ENCODE measurements at places on chromosomes 1 and 21.

DNA sequence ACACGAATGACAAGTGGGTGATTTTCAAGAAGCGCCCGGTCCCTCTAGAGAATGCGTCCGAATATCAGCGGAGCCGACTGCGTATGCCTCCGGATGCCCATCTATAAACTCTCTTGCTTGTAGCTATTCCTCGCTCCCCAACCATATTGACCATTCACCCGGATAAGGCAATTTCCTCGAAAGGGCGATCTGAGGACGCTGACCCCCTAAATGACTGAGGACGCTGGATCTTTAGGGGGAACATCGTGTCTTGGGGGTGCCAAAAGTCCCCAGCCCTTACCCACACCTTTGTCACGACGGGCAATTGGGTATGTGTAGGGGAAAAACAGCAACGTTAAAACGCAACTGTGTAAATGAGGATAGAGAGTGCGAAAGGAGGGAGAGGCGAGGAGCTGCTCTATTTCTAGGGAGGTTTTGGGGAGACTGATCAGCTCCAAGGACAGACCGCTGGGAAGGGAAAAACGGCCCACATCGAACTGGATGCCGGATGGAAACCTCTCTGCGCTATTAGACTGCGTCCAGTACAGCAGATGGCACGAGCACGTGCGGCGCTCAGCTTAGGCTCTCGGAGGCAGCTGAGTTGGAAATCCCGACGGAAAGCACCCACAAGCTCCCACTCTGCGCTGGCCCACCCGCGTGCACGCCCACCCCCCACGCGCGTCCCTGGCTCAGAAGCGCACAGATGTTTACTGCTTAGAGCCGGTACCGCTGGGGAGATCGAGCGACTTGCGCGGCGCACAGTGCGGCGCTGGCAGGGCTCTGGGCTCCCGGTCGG, 2.9 kb upstream of the PRRX1 start:
- DNase-seq = peak; percentile 23

DNA sequence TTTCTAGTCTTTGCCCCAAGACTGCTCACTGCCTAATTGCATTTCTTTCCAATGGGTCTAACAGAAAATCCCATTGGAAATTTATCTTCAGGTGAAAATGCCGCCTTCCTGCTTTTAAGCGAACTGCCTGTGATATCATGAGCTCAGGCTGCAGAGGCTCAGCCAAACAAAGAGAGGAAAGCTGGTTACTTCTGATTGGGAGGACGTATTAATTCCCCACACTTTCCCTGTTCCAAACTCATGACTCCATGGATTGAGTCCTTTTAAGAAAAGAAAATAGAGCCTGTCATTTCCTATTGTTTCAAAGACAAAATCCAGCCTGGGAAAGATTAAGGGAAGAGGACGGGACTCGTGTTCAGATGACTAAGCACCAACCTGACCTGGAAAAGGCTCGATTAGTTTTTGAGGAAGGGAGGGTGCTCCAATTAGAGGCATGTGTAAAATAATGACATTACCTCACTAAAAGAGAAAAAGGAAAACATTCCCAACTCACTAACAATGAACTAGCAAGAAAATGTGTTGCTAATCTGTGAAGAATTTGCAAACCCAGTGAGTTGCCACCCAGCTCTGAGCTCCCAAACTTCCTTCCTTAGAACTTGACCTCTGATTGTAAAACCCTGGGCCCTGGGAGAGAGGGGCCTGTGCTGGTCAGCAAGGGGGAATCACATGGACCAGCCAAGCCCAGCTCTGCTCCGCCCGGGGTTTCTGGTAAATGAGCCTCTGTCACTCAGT, 61.2 kb downstream of the TCP10L start:
- peak; percentile 65 for DNase-seq

- peak; percentile 63 for DNase-seq
These were observed 22.5 kb downstream of the NTMT2 start for GRCh38 chr1:170168265-170168664.

DNA sequence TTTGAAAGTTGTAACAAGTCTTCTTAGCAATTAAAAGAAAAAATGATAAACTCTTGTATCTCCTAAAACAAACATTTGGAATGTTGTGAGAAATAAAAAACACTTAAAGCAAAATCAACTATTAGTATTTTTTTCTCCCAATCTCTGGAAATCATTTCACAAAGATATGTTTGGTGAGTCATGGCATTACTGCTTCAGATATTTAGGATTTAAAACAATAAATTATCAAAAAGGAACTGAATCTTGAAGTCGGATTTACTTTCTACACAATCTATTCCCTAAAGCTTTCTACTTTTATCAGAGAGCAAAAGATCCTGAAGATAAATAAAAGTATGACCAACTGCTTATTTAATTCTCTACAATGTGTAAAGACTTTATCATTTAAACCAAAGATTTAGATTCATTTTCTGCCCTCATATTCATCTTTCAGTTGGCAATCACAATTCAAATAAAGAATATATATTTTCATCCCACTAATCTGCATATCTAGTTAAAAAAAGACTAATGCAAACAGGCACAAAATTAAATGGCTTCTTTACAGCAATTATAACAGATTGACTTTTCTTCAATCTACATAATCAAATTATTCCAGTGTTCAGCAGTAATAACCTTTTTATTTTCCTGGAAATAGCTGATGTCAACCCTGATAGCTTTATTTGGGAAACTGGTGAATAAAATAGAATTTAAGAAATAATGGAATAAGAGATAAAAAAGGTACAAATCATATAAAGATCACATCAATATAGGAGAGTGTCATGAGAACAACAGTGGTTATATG, 230.0 kb downstream of the COP1 start:
- peak; percentile 52 for DNase-seq

- no peak for DNase-seq
These were observed 83.2 kb downstream of the PLXNA2 start for GRCh38 chr1:208161005-208161404.

DNA sequence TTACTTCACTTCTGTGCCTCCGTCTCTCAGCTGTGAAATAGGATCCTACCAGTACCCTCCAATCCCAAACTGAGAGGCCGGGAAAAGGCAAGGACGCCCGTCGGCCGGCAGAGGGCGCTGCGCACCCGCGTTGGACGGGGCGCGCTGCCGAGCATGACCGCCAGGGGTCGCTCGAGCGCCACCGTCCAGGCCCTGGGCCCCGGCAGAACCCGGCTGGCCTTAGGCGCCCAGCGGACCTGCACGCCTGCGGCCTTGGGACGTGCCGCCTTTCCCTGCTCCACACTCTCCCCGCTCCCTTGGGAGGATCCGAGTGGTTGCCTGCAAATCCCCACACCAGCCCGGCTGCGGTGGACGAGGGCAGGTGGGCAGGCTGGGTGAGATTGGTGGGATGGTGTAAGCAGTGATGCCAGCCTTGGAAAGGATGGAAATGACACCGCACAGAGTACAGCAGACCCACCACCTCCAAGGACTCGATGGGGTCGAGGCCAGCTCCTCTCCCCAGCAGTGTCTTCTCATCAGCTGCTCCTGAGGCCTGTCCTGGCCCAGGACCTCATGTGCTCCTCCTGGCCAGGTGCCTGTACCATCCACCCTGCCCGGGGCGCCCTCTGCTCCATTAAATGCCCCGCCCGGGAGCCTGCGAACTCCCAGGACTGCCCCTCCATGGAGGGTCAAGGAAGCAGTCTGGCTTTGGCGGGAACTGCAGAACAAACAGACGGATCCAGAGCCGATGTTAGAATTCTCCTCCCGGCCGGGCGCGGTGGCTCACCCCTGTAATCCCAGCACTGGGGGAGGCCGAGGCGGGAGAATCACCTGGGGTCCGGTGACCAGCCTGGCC, 47.4 kb upstream of the LBR start:
- DNase-seq = peak; percentile 62

- peak; percentile 86 for DNase-seq
These were observed 1.2 kb downstream of the GPR153 start for GRCh38 chr1:6259491-6260362.

DNA sequence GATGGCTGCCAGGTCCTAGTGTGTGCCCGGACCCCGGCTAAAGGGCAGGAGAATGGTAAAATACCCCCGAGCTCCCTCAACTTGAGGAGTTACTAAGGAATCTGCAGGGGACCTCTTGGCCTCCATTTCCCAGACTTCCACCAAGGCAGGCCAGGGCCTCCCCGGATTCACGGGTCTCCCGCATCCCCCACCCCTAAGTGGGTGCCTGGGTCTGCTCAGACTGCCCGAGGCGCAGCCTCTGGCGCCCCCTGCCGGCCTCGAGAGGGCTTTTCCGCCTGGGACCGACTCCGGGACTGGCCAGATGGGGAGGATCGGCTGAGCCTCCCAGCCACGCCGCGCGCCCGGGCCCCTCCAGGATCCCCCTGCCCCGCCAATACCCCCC, 1.7 kb downstream of the PLEKHG5 start:
- peak; percentile 64 for DNase-seq

GRCh38 chr21:32732544-32732943, 4.7 kb upstream of the SYNJ1 start:
- DNase-seq = no peak

- DNase-seq = peak; percentile 81
These were observed 11.3 kb upstream of the BACH1 start for GRCh38 chr21:29287383-29287782.

DNA sequence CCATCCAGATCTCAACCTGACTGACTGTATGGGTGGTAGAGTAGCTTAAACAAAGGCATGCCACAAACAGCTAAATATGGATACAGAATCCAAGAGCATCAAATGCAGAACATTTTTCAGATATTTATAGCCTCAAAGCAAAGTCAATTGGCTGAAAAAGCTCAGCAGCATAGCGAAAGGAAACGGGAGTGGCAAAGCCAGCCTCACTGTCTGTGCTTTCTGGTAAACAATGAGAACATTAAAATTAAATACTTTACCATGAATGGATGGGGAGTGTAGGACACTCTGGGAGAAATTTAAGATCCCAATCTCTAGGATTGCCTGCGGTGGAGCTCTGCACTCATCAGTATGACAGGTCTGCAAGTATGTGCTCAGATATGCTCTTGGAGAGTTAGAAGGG, 4.4 kb downstream of the RASAL2 start:
- DNase-seq = peak; percentile 60

DNA sequence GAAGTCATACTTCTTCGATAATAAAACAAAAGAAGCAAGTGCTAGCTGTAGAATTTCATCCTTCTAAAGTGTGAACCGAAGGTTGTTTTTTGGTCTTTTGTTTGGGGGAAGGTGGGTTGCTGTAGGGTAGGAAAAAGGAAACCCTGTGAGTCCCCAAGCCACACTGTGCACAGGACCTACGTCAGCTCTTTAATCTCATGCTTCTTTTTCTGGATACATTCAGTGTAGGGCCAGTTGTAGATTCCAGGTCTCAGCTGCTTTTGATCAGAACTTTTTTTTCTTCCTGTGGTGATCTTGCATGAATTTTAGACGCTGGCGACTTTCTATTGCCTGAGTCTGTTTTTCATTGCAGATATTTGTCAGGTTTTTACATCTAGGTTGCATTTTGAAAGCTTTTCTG, 40.2 kb downstream of the BCL9 start:
- DNase-seq = no peak

GRCh38 chr1:44557778-44558177, 116.5 kb downstream of the TMEM53 start:
- peak; percentile 8 for DNase-seq

DNA sequence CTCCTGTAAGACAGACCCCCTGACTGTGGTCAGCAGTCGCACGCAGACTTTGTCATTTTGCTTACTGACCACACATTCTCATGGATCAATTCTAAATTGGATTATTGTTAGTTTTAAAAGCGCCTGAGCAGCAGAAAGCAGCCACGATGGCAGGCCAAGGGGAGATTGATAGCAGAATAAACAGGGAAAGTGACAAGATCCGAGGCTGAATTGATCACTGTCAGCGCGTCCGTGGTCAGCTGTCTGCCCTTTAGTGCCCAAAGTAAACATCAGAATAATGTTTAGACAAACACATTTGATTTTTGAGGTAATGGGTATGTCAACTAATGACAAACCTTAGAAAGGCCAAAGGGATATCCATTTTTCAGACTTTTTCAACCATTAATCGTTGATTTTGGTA, 426.8 kb downstream of the SETD4 start:
- DNase-seq = no peak

- DNase-seq = no peak
These were observed 57.5 kb upstream of the PDC start for GRCh38 chr1:186518395-186518794.

DNA sequence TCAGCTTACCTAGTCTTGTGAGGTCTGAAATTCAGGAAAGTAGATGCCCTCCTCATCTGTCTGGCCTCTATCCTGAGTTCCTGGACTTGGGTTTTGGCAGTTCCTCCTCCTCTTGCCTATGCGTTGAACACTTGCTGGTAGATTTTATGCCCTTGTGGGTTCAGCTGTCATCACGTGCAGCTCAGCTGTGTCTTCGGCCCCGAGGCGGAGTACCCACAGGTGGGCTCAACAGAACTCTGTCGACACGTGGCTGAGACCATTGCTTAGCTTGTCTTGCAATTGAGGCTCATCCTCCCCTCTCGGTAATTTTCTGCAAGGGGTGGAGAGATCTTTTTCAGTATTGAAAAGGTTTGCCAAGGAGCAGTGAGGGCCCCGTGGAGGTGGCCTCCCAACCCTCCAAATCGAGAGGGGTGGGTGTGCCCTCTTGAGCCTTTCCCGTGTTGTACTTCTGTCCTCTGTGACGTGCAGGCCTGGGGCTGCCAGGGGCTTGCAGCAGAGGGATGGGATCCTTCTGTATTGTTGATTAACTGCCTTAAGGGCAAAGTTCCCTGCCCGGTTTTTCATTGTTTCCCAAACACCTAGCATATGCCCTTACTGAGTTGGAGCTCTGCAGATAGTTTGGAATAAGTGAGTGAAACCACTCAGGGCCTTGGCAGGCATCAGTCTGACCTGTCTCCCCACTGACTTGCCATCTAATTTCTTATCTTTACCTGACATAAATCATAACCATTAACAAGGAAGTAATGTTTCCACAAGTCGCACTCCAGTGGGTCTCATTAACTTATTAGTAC, 2.9 kb downstream of the CENPS start:
- no peak for DNase-seq

DNA sequence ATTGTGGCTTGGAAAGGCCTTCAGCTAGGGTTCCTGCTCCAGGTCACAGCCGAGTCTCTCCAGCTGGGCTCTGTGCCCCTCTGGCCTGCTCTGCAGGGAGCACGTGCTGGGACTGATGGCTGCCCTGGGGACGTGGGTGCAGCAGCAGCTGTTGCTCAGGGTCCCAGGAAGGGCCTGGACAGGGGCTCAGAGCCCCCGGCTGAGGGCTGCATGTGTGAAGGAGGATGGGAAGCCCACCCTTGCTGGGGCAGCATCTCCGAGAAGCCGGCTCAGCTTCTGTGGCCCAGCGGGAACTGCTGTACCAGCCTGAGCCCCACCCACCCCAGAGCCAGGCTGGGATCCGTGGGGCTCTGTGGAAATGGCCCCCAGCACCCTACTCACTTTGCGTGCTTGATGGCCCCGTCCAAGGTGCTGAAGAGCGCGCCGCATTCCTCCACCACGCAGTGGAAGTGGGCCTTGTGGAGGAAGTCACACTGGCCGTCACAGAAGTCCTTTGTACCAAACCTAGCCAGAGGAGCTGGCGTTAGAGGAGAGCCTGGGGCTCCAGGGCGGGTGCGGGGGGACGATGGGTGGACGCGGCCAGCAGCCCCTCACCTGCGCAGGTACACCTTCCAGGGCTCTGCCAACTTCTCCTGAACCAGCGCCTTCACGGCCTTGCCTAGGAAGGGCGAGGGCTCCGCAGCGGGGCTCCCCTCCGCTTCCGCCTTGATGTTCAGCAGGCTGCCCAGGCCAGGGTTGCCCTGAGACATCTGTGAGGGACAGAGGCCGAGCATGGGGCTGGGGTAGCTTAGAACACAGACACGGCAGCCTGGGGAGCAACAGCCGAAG, 147.5 kb downstream of the CASZ1 start:
- no peak for DNase-seq

- DNase-seq = no peak
These were observed 1280.3 kb upstream of the B3GALT2 start for GRCh38 chr1:194466706-194467105.
